H9 (cell line): ENCODE measurements at places on chromosomes 1 and 21. TPM values are rescaled to one million over a fixed set of nuclear protein-coding genes. Genes with fewer than 3 reads are reported as not detected.
A peak's percentile ranks its signal among the peaks of the same experiment; 100 is the strongest.

- DNase-seq, result no peak
- H3K36me3 ChIP-seq, result no peaks in the 10 kb centered on the region
- H3K4me1 ChIP-seq, result no peaks in the 10 kb centered on the region
- no peak overlapping the region for H3K27ac ChIP-seq
- no peaks in the 10 kb centered on the region for H3K27me3 ChIP-seq
- H3K4me3 ChIP-seq, result no peak overlapping the region
Measured at GRCh38 chr1:180574031-180574713, 15.4 kb downstream of the OVAAL start.

DNA sequence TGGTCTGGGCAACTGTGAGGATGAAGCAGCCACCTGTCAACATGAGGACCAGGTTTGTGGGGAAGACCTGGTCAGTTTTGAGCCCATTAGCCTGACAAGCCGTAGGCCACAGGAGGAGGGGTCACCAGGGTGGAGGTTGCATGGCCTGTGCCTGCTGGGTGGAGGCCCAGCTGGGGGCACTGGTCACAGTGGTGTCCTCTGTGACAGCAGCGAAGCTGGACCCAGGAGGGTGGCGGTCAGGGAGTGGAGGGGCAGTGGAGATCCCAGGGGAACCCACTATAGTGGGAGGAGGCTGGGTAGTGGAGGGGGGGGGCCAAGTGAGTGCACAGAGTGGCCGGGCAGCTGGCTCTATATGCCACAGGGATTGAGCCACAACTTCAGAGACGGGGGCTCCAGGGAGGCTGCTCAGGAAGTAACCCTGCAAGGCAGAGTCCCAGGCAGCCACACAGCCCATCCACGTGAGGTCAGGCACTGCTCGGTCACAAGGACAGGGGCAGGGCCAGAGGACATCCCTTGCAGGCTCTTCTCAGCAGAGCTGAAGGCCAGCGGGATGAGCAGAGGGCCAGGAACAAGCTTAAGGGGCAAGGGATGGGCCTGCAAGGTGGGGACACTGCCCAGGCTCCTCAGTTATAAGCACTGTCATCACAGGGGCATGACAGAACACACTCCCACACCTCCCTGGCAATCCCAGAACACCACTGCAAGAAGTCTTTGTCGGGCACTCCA is 2.3 kb upstream of the C1orf35 start:
- no peak overlapping the region for H3K27ac ChIP-seq
- H3K36me3 ChIP-seq, result peaks cover 18% of the 10 kb centered on the region; the same call in 2 of the 3 replicates
- DNase-seq, result no peak
- no peak overlapping the region for H3K4me3 ChIP-seq
- no peaks in the 10 kb centered on the region for H3K27me3 ChIP-seq
- no peaks in the 10 kb centered on the region for H3K4me1 ChIP-seq

DNA sequence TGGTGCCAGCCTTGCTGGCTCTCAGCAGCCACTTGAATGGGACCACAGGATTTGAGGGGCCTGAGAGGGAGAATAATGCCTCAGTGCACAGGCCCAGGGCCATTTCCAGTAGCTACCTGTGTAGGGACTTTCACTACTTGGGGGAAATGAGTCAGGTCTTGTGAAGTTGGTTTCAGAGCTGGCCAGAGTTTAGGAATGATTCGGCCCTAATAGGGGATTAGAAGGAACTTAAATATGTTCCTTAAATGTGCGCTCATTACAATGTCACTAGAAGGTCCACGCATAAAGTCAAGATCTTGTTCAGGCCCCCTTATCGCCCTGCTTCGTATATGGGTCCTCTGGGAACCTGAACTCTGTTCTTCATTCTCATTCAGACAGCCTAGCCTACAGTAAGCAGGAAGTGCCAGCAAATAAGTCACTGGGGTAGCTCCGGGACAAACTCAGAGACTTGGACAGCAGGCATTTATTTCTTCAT is 5.6 kb upstream of the AKR1A1 start:
- H3K27ac ChIP-seq, result no peak overlapping the region
- no peak overlapping the region for H3K4me3 ChIP-seq
- no peaks in the 10 kb centered on the region for H3K36me3 ChIP-seq

DNA sequence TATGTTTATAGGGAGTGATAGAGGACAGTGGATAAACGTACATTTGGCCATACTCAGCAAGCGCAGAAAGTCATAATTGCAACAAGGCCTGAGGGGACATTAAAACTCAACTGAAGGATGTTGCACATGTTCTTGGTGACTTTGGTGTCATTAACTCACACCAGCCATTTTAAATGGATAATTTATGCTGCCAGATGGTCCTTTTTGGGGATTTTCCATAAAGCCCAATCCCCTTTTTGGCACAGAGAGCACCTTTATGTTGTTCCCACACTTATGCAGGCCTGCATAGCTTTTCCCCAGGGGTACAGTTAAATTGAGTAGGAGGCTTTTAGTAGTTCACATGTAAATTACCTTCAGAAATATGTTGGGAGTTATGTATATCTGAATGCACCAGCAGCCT is 279.6 kb downstream of the NFIA start:
- no peaks in the 10 kb centered on the region for H3K4me1 ChIP-seq
- DNase-seq, result no peak
- no peak overlapping the region for H3K4me3 ChIP-seq
- H3K36me3 ChIP-seq, result no peaks in the 10 kb centered on the region
- no peaks in the 10 kb centered on the region for H3K27me3 ChIP-seq

DNA sequence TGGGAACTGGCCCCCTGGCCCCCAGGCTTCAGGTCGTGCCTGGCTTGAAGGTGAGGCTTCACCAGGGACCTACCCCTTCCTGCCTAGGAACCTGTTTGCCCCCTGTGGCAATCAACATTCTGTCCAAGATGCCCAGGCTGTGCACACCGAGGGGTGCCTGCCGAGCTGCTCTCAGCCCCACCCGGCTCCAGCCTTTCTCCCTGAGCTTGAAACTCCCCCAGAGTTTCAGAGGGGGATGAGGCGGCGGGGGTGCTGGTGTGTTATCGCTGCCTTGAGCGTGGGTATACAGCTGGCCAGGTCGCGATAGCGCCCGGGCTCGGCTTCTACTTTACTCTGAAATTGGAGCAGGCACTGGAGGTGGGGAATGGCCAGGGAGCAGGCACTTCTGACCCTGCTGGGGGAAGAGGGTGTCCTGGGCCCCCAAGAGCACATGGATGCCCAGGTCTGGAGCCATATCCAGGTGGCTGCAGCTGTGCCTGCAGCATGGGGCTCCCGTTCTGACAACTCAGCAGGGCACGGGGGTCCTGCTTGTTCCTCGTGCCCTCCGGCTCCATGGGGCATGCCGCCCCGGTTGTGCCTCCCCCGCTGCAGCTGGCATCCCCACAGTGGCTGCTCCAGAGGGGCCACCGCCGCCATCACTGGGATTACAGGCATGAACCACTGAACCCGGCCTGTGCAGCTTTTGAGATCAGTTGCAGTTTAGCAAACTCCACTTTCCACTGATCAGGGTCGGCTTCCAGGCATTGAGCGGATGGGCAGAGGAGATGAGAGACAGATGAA is 29.8 kb downstream of the RYR2 start:
- DNase-seq, result no peak
- H3K27ac ChIP-seq, result no peak overlapping the region
- no peaks in the 10 kb centered on the region for H3K27me3 ChIP-seq
- H3K36me3 ChIP-seq, result no peaks in the 10 kb centered on the region; the same call in none of the 2 replicates

- H3K4me1 ChIP-seq, result no peaks in the 10 kb centered on the region
- peak overlapping the region; percentile 94 for H3K4me3 ChIP-seq
- no peak overlapping the region for H3K27ac ChIP-seq
- DNase-seq, result no peak
Measured at GRCh38 chr21:37367336-37367702, 746 bp downstream of the DYRK1A start.

- H3K27ac ChIP-seq, result no peak overlapping the region
- H3K27me3 ChIP-seq, result no peaks in the 10 kb centered on the region; the same call in 1 of the 2 replicates
- no peaks in the 10 kb centered on the region for H3K36me3 ChIP-seq
- H3K4me3 ChIP-seq, result no peak overlapping the region
Measured at GRCh38 chr1:23679815-23680214, 11.8 kb upstream of the RPL11 start.

GRCh38 chr1:27527890-27528817 is 38.2 kb upstream of the WASF2 start:
- H3K36me3 ChIP-seq, result peaks cover 2% of the 10 kb centered on the region
- H3K4me3 ChIP-seq, result peak overlapping the region; percentile 73
- no peaks in the 10 kb centered on the region for H3K27me3 ChIP-seq
- no peak overlapping the region for H3K27ac ChIP-seq
- DNase-seq, result peak; percentile 73
- peaks cover 10% of the 10 kb centered on the region for H3K4me1 ChIP-seq

DNA sequence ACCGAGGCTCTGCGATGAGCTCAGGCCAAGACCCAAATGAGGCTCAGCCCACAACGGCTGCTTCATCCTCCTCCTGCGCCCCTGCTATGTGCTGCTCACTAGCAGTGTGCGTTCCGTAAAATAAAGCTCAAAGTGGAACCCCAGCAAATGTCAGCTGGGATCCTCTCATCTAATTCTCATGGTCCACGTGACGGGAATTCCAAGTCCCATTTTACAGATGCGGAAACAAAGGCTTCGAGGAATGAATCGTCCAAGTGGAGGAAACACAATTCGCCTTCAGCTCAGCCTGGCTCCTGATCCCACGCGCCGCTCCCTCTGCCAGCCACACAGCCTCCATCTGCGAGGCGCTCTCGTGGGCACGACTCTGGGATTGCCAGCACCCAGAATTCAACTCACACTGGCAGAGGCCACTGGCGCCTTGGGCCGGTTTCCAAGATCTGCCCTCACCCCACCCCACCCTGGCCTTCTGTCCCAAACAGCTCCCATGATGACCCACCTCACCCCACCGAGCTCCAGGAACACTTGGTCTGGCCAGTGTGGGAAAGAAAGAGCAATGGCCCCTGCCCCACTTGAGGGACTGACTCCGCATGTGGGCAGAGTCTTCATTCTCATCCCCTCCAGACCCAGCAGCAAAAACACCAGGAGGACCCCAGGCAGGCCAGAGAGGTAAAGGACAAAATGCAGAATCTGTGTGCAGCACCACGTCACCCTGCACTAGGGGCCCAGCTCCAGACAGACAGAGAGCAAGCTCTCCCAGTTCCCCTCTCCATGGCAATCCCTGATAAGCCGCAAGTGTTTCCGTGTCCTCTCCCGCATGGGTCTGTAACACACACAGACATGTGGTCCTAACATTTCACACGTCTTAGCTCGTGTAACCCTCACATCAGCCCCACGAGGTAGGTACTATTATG is 10.5 kb downstream of the CASZ1 start:
- no peak overlapping the region for H3K27ac ChIP-seq
- no peaks in the 10 kb centered on the region for H3K4me1 ChIP-seq
- H3K36me3 ChIP-seq, result no peaks in the 10 kb centered on the region

GRCh38 chr1:34928066-34928696 is 1.3 kb downstream of the DLGAP3 start:
- no peaks in the 10 kb centered on the region for H3K36me3 ChIP-seq
- peaks cover 7% of the 10 kb centered on the region; the same call in 1 of the 2 replicates for H3K27me3 ChIP-seq
- H3K27ac ChIP-seq, result no peak overlapping the region

- no peak for DNase-seq
- no peaks in the 10 kb centered on the region for H3K36me3 ChIP-seq
Measured at GRCh38 chr1:56061824-56062223, 517.5 kb downstream of the PLPP3 start.

GRCh38 chr1:10607228-10607627 is 132.5 kb downstream of the PEX14 start:
- DNase-seq, result no peak
- H3K27me3 ChIP-seq, result no peaks in the 10 kb centered on the region
- no peak overlapping the region for H3K27ac ChIP-seq
- no peaks in the 10 kb centered on the region for H3K4me1 ChIP-seq
- H3K4me3 ChIP-seq, result no peak overlapping the region

DNA sequence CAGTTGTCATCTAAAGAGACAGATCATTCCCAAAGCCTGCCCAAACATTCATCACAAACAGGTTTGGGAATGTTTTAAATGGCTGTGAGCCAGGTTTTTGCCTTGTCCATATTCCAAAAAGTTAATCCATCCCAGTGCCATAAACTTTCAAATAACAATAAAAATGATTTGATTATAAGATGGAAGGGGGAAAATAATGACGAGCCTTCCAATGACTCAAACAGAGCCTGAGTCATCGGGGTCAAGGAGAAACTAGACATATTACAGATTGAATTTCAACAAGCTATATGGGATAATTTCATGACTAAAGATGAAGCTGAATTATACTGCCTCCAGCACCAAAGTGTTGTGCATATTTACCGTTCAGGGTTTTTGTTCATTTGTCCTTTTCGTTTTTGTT is 195.8 kb upstream of the PKN2 start:
- DNase-seq, result no peak
- H3K36me3 ChIP-seq, result no peaks in the 10 kb centered on the region
- no peak overlapping the region for H3K27ac ChIP-seq
- no peak overlapping the region for H3K4me3 ChIP-seq
- no peaks in the 10 kb centered on the region for H3K4me1 ChIP-seq

GRCh38 chr1:186055846-186056245 is 319.2 kb downstream of the TPR start:
- no peak for DNase-seq
- no peaks in the 10 kb centered on the region for H3K36me3 ChIP-seq
- no peaks in the 10 kb centered on the region for H3K4me1 ChIP-seq
- no peak overlapping the region for H3K4me3 ChIP-seq
- no peak overlapping the region for H3K27ac ChIP-seq

DNA sequence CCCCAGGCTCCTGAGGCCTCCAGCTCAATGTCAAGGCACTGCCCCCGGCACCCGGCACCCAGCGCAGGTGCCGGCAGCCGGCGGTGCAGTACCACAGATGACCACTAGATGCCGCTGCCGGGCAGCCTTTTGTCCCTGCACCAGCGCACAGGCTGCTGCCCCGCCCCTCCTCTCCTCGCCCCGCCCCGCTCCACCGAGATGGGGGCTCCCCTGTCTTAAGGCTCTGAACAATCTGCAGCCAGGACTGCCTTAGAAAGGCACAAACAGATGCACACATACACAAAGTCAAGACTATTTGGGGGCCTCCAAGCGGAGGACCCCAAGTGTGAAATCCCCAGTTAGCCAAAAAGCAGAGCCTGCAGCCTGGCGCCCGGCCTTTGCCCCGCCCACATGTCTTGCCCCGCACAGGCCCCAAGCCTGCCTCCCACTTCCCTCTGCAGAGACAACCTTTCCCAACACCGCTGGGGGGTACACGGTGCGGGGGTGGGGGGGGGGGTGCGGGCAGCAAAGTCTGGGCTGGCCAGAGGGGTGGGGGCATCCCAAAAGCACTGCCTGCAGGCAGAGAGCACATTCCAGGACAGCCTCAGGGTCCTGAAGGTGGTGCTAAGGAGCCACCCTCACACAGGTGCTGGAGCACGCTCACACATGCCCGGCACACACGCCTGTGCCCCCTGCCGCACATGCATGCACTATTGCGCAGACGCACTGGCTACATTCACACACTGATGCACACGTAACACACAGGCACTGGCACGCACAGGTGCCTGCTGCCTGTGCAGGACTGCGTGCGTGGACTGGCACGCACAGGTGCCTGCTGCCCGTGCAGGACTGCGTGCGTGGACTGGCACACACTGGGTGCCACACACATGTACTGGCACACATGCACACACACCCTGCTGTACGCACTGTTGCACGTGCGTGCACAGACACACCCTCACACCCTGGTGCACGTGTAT is 37.1 kb downstream of the ARHGEF16 start:
- no peaks in the 10 kb centered on the region for H3K4me1 ChIP-seq
- DNase-seq, result peak; percentile 83
- no peak overlapping the region for H3K27ac ChIP-seq

- H3K27me3 ChIP-seq, result no peaks in the 10 kb centered on the region
- no peak for DNase-seq
- no peaks in the 10 kb centered on the region for H3K4me1 ChIP-seq
- no peak overlapping the region for H3K27ac ChIP-seq
Measured at GRCh38 chr1:224730965-224731364, 114.8 kb downstream of the CNIH3 start.

USH2A gene
- total RNA-seq, result 0.04 and 0.11 TPM in 2 replicates

SPRR2F gene
- total RNA-seq, result not detected in 2 replicates

PTGS2 gene
- total RNA-seq, result 0.35 and 0.37 TPM in 2 replicates

CFHR3 gene
- 0.81 and 1.4 TPM in 2 replicates for total RNA-seq

CHODL gene
- 3.4 and 3.5 TPM in 2 replicates for total RNA-seq

TTC39A gene
- 7.7 and 9.1 TPM in 2 replicates for total RNA-seq

HTR6 gene
- total RNA-seq, result 0.29 and 0.37 TPM in 2 replicates
